Right lobe of liver (tissue), 6 donors: ENCODE measurements at places on chromosomes 4 and X. TPM values are rescaled to one million over a fixed set of nuclear protein-coding genes. Genes with fewer than 3 reads are reported as not detected.

- no peaks in the 10 kb centered on the region for H3K36me3 ChIP-seq
- no peaks in the 10 kb centered on the region for H3K27me3 ChIP-seq
- no peak overlapping the region for H3K4me3 ChIP-seq
- no peak for DNase-seq
These were observed 69.2 kb upstream of the PNPLA4 start for GRCh38 chrX:7996414-7996813.

DNA sequence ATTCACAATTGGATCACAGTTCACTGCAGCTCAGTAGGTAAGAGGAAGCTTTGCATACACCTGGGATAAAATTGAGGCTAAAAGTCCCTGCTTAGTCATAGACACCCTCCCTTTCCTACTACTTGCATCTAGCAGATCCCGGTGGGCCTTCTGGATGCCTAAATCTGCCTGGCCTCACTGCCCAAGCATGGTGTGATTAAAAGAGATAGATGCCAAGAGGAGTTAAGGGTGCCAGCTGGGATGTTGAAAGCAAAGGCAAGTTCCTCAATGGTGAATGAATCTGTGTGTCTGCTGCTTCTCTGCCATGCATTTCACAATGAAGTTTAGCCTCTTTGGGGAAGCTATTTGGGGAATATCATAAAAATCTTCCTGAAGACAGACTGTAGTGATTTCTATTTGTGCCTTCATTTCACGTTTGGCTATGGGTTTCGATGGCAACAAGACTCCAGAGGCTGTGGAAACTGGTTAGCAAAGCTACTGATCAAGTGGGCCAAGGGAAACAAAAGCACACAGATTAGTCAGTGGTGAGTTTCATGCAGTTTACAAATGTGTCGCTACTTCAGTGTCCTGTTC lies 534.0 kb downstream of the ANKRD50 start:
- H3K27ac ChIP-seq = no peak overlapping the region
- no peaks in the 10 kb centered on the region for H3K27me3 ChIP-seq
- no peak for DNase-seq
- no peaks in the 10 kb centered on the region for H3K36me3 ChIP-seq
- no peak overlapping the region for H3K4me3 ChIP-seq

DNA sequence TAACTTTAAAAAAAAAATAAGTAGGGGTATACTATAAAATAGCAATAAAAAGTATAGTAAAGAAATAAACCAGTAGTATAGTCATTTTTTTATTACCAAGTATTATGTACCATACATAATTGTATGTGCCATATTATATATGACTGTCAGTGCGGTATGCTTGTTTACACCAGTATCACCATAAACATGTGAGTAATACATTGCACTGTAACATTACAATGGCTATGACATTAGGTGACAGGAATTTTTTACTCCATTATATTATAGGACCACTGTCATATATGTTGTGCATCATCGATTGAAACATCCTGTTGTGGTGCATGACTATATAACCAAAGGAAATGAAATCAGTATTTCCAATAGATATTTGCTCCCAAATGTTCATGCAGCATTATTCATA lies 176.9 kb upstream of the ARHGAP24 start:
- H3K4me1 ChIP-seq = no peaks in the 10 kb centered on the region
- H3K27me3 ChIP-seq = no peaks in the 10 kb centered on the region
- DNase-seq = no peak

GRCh38 chrX:40176351-40177116 lies 78.8 kb upstream of the BCOR start:
- peak overlapping the region; percentile 58 for H3K4me3 ChIP-seq
- H3K27ac ChIP-seq = peak overlapping the region; percentile 91
- peak; percentile 82 for DNase-seq
- H3K4me1 ChIP-seq = peaks cover 20% of the 10 kb centered on the region
- H3K27me3 ChIP-seq = no peaks in the 10 kb centered on the region

- no peaks in the 10 kb centered on the region for H3K27me3 ChIP-seq
- H3K27ac ChIP-seq = no peak overlapping the region
- H3K4me1 ChIP-seq = no peaks in the 10 kb centered on the region
- H3K4me3 ChIP-seq = no peak overlapping the region
- DNase-seq = no peak
- H3K36me3 ChIP-seq = no peaks in the 10 kb centered on the region
These were observed 66.4 kb upstream of the GUCY1A1 start for GRCh38 chr4:155600244-155600643.

- no peak overlapping the region for H3K4me3 ChIP-seq
- H3K27ac ChIP-seq = no peak overlapping the region
- no peaks in the 10 kb centered on the region for H3K27me3 ChIP-seq
- DNase-seq = no peak
- no peaks in the 10 kb centered on the region for H3K4me1 ChIP-seq
These were observed 37.5 kb downstream of the ARHGAP10 start for GRCh38 chr4:147769386-147769785.

GRCh38 chr4:40550948-40551462 lies 78.7 kb downstream of the RBM47 start:
- no peaks in the 10 kb centered on the region for H3K36me3 ChIP-seq
- DNase-seq = no peak
- H3K4me1 ChIP-seq = peaks cover 8% of the 10 kb centered on the region
- no peaks in the 10 kb centered on the region for H3K27me3 ChIP-seq
- H3K4me3 ChIP-seq = peak overlapping the region; percentile 20

DNA sequence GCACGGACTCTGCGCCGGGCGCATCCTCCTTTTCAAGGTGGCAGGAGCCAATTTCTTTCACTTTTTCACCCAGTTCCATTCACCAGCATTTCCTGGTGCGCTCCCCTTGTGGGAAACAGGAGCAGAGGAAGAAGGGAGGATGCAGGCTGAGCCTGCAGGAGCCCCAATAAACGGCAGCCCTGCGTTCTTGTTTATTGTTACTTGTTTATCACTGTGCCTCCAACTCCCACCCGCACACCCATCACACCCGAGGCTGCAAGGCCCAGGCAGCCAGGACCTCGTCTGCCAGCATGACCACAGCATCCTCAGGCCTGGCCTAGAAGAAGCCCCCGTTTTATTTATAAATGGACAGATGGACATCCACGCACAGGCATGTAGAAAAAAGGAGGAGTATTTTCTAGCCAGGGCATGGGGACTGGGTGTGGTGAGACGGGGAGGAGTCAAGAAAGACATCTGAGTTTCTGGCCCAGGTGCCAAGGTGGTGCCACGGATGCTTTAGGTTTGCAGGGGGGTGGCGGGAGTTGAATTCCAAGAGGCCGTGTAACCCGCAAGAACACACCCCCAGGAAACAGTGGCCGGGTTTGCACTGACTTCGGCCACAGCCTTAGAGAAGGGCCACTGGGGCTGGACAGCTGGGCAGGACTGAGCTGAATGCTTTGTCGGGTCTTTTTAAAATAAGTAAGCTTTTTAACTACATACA lies 51.7 kb downstream of the JAKMIP1 start:
- no peaks in the 10 kb centered on the region for H3K27me3 ChIP-seq
- H3K27ac ChIP-seq = no peak overlapping the region
- no peaks in the 10 kb centered on the region for H3K4me1 ChIP-seq
- no peak overlapping the region for H3K4me3 ChIP-seq

GRCh38 chr4:40864531-40864930 lies 114.8 kb downstream of the NSUN7 start:
- H3K4me1 ChIP-seq = no peaks in the 10 kb centered on the region
- DNase-seq = no peak
- no peak overlapping the region for H3K27ac ChIP-seq
- no peak overlapping the region for H3K4me3 ChIP-seq

MXRA5 gene
- 3.4 TPM for total RNA-seq

C4orf54 gene
- total RNA-seq = 0.02 TPM

GPRASP2 gene
- total RNA-seq = 6.5 TPM

MAGEB1 gene
- not detected for total RNA-seq

SHISA3 gene
- 0.12 TPM for total RNA-seq

PAGE4 gene
- total RNA-seq = not detected

CYBB gene
- total RNA-seq = 39.4 TPM
